CD4-positive, alpha-beta T cell treated with Interleukin-4 for 1 hour (primary cell): ENCODE measurements at places on chromosomes 5 and 9.

DNA sequence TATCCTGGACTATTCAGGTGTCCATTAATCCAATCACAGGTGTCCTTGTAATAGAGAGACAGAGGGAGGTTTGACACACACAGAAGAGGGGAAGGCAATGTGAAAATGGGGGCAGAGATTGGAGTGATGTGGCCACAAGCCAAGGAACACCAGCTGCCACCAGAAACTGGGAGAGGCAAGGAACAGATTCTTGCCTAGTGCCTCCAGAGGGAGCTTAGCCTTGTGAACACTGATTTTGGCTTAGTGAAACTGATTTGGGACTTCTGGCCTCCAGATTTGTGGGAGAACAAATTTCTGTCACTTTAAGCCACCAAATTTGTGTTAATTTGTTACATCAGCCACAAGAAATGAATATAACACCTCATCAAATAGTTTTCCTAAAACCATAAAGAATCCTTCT, 416.2 kb downstream of the ENC1 start:
- DNase-seq, result no peak

DNA sequence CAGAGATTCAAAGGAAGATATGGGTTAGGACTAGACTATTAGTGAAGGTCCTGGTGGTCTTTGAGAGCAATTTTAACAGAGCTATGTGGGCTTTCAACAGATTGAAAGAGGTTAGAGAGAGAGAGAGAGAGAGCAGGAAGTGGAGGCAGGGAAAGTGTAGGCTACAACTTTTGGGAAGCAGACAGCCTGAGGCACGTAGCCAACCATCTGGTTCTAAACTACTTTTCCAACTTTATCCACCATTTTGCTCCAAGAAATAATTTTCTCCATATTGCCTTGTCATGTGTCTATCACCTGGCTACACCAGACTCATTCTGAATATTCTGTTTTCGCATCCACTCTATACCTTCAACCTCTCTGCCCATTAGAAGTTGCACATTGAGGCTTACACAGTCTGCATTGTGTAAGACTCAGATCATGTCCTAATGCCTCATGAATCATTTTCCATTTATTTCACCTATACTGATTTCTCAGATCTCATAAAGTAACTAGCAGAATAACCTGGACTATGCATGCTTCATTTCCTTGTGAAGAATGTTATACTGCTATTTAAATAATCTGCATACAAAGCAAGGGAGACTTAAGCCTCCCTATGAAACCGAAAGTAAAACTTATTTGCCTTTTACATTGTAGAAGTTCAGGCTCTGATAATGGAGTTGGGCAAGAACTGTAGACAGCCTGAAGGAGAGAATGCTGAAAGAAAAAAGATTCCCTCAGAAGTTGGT, 235.6 kb downstream of the ELAVL2 start:
- no peak for DNase-seq

- no peak for DNase-seq
Observed at GRCh38 chr9:114459464-114459863, 45.8 kb downstream of the WHRN start.

GRCh38 chr5:178940569-178941360, at the start of gene ZNF454:
TSS of gene ZNF454 (plus strand) at chr5:178941198. CDS start at chr5:178942792, 1,594 bp downstream.
- no peak for DNase-seq

DNA sequence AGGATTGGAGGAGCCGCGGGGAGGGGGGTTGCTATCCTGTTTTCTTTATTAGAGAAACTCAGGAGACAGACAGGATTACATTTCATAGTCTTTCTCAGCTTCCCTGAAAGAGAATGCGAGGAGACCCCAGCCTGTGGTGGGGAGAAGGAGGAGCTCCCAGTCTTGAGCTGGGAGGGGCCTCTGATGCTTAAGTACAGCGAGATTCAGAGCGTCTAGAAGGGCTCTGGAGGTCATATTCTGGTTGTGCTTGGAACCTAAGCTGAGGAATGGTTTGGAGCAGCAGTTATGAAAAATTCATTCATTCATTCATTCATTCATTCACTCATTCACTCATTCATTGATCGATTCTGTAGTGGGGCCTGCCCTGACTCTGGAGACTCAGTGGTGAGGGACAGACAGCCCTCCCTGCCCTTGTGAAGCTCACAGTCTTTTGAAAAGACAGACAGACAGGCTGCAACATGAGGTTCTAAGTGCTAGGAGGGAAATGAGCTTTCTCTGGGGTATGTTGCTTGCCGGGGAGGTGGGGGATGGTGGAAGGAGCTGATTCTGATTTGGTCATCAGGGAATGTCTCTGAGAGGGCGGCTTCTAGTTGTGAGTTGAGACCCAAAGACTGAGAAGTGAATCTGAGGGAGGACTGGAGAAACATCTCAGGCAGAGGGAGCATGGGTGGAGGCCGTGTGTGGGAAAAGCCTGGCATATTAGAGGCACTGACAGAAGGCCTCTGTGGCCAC, 2.5 kb upstream of the SPRY4 start:
- DNase-seq, result no peak

- DNase-seq, result no peak
Observed at GRCh38 chr9:137374131-137374845, 48.7 kb downstream of the EXD3 start.

GRCh38 chr9:112041199-112041535, 133.9 kb downstream of the SUSD1 start:
- no peak for DNase-seq
